ENCODE measurements at places on chromosomes 7 and 10. TPM values are rescaled to one million over a fixed set of nuclear protein-coding genes. Genes with fewer than 3 reads are reported as not detected.

Gene KLF6
- 59.4 TPM for total RNA-seq

Gene PRR15
- total RNA-seq, result 1.3 TPM

Gene CCL24
- not detected for total RNA-seq

Gene FRMD4A
- total RNA-seq, result 6.0 TPM

Gene ADAM22
- total RNA-seq, result 0.14 TPM

Gene LRIT1
- total RNA-seq, result not detected

Data from A549 treated with CpdA at 1 μM for 4 hours (cell line).